ENCODE measurements at places on chromosomes 3 and 15. TPM values are rescaled to one million over a fixed set of nuclear protein-coding genes. Genes with fewer than 3 reads are reported as not detected.
A peak's percentile ranks its signal among the peaks of the same experiment; 100 is the strongest.

DNA sequence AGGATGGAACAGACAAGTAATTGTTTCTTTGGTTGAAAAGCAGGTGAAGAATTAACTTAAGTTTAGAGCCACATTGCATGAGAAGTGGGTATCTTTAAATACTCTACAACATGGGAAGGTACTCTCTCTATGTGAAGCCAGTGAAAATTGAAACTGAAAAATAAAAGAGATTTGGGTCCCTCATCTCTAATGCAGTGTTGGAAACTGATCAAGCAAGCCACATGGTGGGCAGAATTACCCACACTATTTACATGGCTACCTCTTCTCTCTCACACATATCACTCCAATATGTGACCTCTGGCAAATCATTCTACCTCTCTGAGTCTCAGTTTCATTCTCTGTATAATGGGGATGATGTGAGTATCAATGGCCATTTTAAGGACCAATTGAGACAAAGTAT is 339.0 kb downstream of the IL5RA start:
- H3K4me1 ChIP-seq: no peaks in the 10 kb centered on the region
- H3K27me3 ChIP-seq: peaks cover 3% of the 10 kb centered on the region
- H3K27ac ChIP-seq: no peak overlapping the region
- H3K36me3 ChIP-seq: no peaks in the 10 kb centered on the region
- no peak overlapping the region for H3K4me3 ChIP-seq

- no peak for DNase-seq
- peaks cover 31% of the 10 kb centered on the region for H3K36me3 ChIP-seq
- H3K4me1 ChIP-seq: peaks cover 63% of the 10 kb centered on the region
- H3K27ac ChIP-seq: peak overlapping the region; percentile 13
Observed at GRCh38 chr15:45646220-45646619, 11.4 kb downstream of the SQOR start.

- no peak overlapping the region for H3K27ac ChIP-seq
- H3K4me3 ChIP-seq: no peak overlapping the region
- H3K27me3 ChIP-seq: peaks cover 5% of the 10 kb centered on the region
- DNase-seq: no peak
- H3K4me1 ChIP-seq: no peaks in the 10 kb centered on the region
Observed at GRCh38 chr3:100984308-100984707, 8.9 kb downstream of the ABI3BP start.

GRCh38 chr3:121839962-121840361 is 5.0 kb downstream of the EAF2 start:
- no peak overlapping the region for H3K4me3 ChIP-seq
- H3K36me3 ChIP-seq: peaks cover 24% of the 10 kb centered on the region
- peaks cover 23% of the 10 kb centered on the region for H3K4me1 ChIP-seq
- no peak overlapping the region for H3K27ac ChIP-seq
- no peak for DNase-seq

DNA sequence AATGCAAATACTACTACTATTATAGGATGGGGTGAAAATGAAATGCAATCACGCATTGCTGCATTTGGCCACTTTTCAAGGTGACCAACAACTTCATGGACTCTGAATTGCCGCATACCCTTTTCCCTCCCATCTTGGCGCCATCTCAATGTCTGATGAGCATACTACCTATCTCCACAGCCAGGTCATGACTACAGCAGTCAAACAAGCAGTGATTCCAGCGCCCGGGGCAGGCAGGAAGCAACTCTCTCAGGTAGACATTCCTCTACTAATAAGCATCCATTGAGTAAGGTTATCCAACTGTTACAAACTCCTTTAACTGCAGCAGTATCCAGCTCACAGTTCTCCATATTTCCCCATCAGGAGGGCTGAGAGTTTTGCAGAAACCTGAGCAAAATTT is 155.4 kb downstream of the ADAMTS17 start:
- H3K36me3 ChIP-seq: peaks cover 1% of the 10 kb centered on the region
- no peaks in the 10 kb centered on the region for H3K4me1 ChIP-seq
- no peak overlapping the region for H3K4me3 ChIP-seq
- peaks cover 2% of the 10 kb centered on the region for H3K27me3 ChIP-seq

The ZPLD1 gene
- total RNA-seq: not detected

The CSPG4 gene
- total RNA-seq: not detected

The SAMMSON gene
- not detected for total RNA-seq

The VPS13C gene
- total RNA-seq: 88.8 TPM

The GRK7 gene
- total RNA-seq: not detected

Data from activated CD8-positive, alpha-beta memory T cell treated with anti-CD3 and anti-CD28 coated beads, Interleukin-2, amount 10 ng/mL, durations not matched to agents 7 days and 5 days (primary cell).